ENCODE measurements at places on chromosomes 6 and 20. TPM values are rescaled to one million over a fixed set of nuclear protein-coding genes. Genes with fewer than 3 reads are reported as not detected.

- DNase-seq = no peak
These were observed 128.7 kb downstream of the EYA4 start for GRCh38 chr6:133369773-133370272.

GRCh38 chr20:6974838-6975237, 207.4 kb downstream of the BMP2 start:
- DNase-seq = no peak

- no peak for DNase-seq
These were observed 117.1 kb upstream of the CCDC28A start for GRCh38 chr6:138656364-138657064.

- no peak for DNase-seq
These were observed 165.6 kb upstream of the PRSS16 start for GRCh38 chr6:27081931-27082330.

GRCh38 chr20:58374906-58375758, 13.9 kb upstream of the VAPB start:
- DNase-seq = no peak

DNA sequence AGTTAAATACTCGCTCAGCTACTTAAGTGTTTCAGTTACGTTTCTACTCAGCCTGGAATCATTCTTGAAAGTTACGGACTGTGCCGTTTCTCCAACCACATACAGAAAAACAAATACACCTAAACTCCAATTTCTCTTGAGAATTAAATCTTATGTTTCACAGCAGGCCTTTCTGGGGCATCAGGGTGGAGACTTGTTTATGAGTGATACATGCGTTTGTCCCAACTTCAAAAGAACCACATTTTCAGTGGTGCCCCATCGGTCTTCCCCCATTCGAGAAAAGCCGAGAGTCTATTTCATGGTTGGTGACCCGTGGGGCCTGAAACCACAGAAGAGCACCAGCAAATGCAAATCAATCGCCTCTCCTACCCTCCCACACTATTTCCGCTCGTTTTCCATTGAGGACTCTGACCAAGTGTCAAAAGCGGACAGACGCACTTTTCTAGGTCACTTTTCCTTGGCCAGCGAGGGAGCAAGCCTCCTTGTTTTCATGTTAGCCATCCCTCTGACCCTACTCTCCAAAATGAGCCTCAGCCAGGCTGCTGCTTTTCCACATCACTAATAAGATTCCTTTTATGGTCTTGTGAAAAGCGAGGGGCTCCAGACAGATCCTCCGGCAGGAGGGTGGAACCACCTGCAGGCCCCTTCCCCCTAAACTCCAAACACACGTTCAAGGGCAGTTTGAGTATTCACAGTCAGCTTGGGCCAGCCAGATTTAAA, 3.1 kb downstream of the JAG1 start:
- DNase-seq = no peak

GRCh38 chr6:108403236-108403635, 108.4 kb downstream of the AFG1L start:
- no peak for DNase-seq

GRCh38 chr6:10276106-10276505, 138.8 kb downstream of the TFAP2A start:
- DNase-seq = no peak

- no peak for DNase-seq
These were observed 363.4 kb upstream of the JARID2 start for GRCh38 chr6:14882394-14883026.

GRCh38 chr6:43203029-43203717, 21.2 kb downstream of the CUL9 start:
- DNase-seq = no peak

DNA sequence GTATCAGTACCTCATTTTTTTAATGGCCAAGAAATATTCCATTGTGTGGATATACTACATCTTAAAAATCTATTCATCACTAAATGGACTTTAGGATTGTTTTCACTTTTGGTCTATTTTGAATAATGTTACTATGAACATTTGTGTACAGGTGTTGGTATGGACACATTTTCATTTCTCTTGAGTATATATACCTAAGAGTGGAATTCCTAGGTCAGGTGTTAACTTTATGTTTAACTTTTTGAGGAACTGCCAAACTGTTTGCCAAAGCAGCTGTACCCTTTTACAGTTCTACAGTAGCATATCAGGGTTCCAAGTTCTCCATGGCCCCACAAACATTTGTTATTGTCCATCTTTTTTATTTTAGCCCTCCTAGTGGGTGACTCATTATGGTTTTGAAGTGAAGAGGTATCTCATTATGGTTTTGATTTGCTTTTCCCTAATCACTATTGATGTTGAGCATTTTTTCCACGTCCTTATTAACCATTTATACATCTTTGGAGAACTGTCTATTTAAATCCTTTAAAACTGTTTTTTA, 28.2 kb downstream of the DSTN start:
- DNase-seq = no peak

- DNase-seq = no peak
These were observed at the start of gene DAAM2 for GRCh38 chr6:39791850-39792539. TSS of gene DAAM2 (plus strand) at chr6:39792376. CDS start at chr6:39856303, 63,927 bp downstream.

DNA sequence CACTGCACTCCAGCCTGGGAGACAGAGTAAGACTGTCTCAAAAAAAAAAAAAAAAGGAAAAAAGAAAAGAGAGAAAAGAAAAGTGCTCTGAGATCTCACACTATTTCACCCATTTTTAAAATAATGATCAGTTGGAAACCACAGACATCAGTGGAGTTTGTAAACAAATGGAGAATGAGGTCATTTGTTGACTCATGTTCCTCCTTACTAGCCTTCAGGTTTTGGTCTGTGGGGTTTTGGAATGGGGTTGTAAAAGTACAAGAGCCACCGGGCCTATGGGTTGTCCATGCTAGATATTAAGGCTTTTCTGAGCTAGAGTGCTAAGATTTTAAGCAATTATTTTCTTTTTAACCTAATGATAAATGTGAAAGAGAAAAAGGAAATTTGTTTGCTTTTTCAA, 104.4 kb upstream of the PRL start:
- DNase-seq = no peak

- no peak for DNase-seq
These were observed 120.3 kb upstream of the RALGAPA2 start for GRCh38 chr20:20832715-20833114.

DNA sequence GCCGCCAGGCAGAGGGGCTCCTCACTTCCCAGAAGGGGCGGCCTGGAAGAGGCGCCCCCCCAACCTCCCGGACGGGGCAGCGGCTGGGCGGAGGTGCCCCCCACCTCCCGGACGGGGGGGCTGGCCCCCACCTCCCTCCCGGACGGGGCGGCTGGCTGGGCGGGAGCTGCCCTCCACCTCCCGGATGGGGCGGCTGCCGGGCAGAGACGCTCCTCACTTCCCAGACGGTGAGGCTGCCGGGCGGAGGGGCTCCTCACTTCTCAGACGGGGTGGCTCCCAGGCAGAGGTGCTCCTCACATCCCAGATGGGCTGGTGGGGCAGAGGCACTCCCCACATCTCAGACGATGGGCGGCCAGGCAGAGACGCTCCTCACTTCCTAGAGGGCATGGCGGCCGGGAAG, 389.7 kb upstream of the EYS start:
- no peak for DNase-seq

DNA sequence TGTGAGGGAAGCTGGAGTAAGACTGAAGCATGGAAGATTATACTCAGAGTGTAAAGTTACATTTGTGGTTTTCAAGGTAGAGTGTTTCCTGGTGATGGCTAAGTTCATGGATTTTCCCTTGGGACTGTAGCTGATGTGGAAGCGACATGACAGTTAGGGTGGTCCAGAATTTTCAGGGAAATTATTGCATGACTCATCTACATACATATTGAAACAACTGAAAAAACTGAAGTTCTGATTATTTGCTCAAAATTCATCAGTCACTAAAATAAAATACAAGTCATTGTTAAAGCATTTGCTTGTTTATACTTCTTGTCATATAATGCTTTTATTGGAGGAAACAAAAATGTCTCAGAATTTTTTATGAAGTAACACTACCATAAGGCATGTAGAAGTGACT, 700.0 kb downstream of the RFPL4B start:
- DNase-seq = no peak

GRCh38 chr6:148761527-148762011, 14.7 kb downstream of the UST start:
- DNase-seq = no peak

DNA sequence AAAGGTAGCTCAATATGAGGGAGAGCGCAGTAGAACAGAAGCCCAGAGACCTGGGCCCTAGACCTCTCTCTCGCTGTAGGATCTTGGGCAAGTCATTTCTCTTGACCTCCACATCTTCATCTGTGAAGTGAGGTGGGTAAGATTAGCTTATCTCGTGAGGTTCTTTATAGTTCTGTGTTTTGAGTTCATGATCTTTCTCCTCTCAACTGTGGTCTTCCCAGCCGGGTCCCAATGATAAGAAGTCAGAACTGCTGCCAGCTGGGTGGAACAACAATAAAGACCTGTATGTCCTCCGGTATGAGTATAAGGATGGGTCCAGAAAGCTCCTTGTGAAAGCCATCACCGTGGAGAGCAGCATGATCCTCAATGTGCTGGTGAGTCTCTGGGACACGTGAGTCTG, 6.9 kb downstream of the PSMF1 start:
- DNase-seq = no peak

GRCh38 chr6:63730311-63730710, 94.7 kb downstream of the PHF3 start:
- no peak for DNase-seq

DNA sequence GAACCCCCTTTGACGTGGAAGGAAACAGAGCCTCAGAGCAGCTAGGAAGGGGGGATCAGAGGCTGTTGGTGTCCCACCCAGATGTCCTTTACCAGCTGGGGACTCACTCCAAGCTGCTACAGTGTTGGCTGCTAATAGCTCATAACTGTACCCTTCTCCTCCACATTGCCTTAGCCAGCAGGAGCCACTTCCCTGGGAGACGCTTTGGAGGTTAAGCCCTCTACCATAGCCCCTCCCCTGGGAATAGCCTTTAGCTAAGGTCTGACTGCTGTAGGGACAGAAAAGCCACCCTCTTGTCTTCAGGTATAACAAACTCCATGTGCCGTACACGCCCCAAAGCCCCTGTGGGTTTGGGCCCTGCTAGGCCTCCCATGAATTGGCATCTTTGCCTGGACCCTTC, 238.6 kb downstream of the LRFN2 start:
- DNase-seq = no peak

DNA sequence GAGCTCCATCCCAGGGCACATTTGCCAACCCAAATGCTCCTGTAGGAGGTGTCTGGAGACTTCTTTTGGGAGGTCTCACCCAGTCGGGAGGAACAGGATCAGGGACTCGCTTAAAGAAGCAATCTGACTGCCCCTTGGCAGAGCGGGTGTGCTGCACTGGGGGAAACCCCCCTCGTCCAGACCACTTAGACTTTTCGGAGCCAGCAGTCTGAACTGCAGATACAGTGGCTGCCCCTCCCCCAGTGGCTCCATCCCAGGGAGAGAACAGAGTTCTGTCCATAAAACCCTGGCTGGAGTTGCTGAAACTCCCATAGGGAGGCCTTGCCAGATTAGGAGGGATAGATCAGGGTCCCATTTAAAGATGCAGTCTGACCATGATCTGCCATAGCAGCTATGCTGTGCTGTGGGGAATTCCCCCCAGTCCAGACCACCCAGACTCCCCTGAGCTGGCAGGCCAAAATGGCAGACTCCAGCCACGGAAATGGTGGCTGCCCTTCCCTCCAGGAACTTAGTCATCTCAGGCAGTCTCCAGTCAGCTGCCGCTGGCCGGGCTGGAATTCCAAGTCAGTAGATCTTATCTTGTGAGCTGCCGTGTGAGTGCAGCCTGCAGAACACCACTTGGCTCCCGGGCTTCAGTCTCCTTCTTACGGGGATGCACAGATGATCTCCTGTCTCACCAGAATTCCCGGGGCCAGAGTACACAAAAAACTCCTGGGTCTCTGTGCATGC, 278.1 kb upstream of the SASH1 start:
- no peak for DNase-seq

DNA sequence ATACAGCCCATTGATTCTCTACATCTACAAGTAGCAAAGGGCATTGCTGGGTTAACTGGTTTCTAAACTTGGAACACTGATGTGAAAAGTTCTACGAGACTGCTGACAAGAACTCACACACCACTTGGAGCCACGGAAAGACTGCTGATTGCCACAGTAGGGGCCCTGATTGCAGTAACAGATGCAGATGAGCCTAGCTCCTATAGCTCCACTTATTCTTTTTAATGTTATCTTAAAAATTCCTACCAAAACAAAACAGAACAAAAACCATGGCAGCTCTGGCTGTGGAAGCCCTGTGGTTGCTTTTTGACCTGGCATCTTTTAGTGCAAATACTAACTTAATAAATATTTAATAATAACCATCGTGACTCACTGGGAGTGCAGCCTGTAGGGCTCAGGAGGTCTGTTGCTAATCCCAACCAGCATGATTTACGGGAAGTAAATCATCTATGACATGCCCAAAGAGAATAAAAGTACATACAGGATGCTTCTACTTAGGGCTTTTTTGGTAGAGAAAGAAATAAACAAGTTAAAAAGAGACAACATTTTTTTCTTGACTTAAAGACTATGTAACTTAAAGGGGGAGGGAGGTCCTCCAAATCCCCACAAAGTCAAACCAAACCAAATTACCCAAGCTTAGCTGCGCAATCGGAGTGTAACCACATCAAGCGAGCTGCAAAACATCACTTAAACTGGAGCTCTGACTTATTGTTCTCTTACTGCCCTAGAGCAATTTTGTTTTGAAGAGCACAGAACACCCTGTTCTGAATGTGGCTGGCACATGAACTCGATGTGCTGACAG, 87.2 kb downstream of the FKBP5 start:
- peak; percentile 51 for DNase-seq

- DNase-seq = no peak
These were observed 22.9 kb downstream of the SYTL3 start for GRCh38 chr6:158672726-158673125.

GRCh38 chr6:7112741-7113313, 5.1 kb downstream of the RREB1 start:
- DNase-seq = no peak

DNA sequence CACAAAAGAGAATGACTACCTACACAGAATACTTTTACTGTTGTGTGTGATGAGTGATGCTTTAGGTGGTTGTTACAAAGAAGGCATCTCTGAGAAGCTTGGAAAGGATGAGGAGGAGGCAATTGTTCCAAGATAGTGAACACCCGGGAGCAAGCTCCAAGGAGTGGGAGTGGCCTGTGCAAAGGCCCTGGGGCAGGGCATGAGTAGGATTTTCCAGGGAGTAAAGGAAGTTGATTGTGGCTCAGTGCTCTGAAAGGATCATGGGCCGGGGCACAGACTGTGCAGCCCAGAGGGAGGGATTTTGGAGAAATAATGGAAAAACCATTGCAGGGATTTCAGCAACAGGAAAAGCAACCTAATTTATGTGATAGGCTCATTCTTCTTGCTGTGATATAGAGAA, 264.3 kb downstream of the CDH26 start:
- no peak for DNase-seq

GRCh38 chr20:49030954-49031619, 15.0 kb upstream of the CSE1L start:
- DNase-seq = no peak

- DNase-seq = no peak
These were observed 62.4 kb downstream of the E2F3 start for GRCh38 chr6:20464041-20464440.

- no peak for DNase-seq
These were observed 6.2 kb upstream of the SNAI1 start for GRCh38 chr20:49976542-49976941.

Gene MROH8
- total RNA-seq = 6.3 TPM

Gene SMIM29
- 4.2 TPM for total RNA-seq

Gene CENPQ
- 15.9 TPM for total RNA-seq

Gene HLA-DOB
- total RNA-seq = 0.42 TPM

Gene FKBP5
- total RNA-seq = 5.6 TPM

Gene MTO1
- 28.3 TPM for total RNA-seq

Measured in urinary bladder (tissue), 4 donors.